Large intestine (tissue), 12 donors: ENCODE measurements at places on chromosomes 3 and 15.
A peak's percentile ranks its signal among the peaks of the same experiment; 100 is the strongest.

DNA sequence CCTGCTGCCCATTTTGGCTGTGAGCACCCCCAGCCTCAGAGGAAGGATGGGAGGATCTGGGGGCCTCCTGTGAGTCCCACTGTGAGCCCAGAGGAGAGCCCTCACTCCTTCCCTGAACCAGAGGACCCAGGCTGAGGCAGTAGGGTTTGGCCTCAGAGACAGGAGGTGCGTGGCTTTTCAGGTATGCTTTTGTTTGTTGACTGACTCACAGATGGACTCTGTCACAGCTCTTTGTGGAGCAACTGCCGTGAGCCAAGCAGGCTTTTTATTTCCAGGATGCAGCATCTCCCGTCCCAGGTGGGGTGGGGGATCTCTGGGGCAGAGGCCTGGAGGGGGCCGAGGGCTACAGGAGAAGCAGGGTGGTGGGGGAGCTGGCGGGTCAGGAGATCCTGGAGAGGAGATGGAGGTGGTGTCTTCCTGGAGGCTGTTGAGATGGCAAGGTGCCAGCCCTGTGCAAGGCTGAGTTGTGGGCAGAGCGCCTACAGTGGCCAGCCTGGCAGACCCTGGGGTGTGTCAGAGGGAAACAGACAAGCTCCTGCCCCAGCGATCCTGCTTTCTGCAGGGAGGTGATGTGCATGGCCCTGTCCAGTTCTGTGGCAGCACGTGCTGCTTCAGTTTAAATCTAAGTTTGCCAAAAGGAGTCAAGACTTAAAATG, 24.0 kb downstream of the PLXNA1 start:
- no peak for DNase-seq

DNA sequence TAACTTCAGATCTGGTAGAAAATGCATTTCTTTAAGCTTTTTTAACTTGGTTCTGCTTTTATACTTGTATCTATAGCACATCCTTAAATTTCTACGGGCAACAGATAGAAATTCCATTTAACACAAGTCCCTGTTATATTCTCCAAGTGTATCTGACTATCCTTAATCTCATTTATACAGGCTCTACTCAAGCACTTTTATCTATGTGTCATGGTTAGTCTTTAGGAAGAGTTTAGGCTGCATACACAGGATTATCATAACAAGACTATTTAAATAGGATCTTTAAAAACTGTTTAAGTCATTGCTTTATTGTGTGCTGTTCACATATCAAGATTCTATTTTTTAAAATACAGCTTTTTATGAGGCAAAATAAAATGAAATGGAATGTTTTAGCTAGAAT, 52.7 kb downstream of the SETD5 start:
- DNase-seq = no peak

GRCh38 chr3:193165431-193166120, 75.4 kb upstream of the PLAAT1 start:
- DNase-seq = no peak

DNA sequence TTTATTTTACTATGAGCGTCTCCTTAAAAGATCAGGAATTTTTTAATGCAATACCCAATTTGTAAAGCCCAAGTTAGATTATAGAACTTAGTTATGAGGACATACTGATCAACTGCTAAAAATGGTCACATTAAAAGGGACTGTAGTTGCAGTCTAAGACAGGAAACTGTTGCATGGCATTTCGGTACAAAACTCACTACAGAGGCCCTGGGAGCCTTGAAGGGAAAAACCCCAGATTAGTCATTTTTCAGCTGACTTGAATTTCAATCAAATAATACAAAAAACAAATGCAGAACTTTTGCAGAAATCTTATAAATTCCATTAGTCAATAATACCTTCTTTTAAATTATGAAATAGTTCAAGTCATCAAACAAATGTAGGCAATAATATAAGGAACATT, 6.9 kb upstream of the PTX3 start:
- no peak for DNase-seq

DNA sequence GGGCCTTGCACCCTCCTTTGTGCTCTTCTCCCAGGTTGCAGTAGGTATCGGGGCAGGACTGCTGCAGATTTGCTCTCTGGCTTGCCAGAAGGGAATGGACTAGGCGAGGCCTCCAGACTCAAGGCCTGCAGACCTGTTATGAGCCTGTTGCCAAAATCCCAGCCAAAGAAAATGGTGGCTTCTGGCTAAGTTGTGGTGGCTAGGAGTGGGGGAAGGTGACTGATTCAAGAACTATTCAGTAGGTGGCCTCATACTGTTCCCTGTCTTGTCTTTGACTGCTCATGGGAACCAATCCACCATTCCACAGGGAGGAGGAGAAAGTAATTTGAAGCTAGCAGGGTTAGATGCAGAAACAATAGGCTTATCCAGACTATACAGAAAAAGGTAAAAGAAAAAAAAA, 380.4 kb upstream of the PROK2 start:
- DNase-seq = no peak

- peak; percentile 33 for DNase-seq
These were observed 97.7 kb upstream of the ZBED2 start for GRCh38 chr3:111692593-111693552.

GRCh38 chr3:169813757-169814517, 1.2 kb upstream of the LRRC34 start:
- DNase-seq = peak; percentile 11

GRCh38 chr15:87863152-87863551, 393.4 kb downstream of the NTRK3 start:
- no peak for DNase-seq

DNA sequence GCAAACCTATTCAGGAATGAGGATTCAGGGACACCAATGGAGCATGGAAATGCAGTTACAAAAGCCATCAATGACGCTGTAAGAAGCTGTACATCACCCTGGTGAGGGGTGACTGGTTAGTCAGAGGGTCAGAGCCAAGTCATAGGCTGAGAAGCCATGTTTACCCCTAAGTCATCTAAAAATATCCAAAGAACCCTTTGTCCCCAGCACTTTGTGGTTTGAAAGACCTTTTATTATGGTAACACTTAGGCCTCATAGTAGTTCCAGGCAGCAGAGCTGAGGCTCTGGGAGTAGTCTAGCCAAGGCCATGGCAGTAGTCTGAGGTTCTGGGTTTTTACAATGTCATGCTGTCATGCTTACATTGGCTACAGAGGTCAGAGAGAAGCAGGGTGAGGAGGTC, 131.2 kb downstream of the CTNNB1 start:
- DNase-seq = no peak

GRCh38 chr15:100041127-100041828, 300.5 kb downstream of the ADAMTS17 start:
- no peak for DNase-seq

GRCh38 chr3:95468331-95468730, 1346.1 kb upstream of the EPHA6 start:
- DNase-seq = no peak

DNA sequence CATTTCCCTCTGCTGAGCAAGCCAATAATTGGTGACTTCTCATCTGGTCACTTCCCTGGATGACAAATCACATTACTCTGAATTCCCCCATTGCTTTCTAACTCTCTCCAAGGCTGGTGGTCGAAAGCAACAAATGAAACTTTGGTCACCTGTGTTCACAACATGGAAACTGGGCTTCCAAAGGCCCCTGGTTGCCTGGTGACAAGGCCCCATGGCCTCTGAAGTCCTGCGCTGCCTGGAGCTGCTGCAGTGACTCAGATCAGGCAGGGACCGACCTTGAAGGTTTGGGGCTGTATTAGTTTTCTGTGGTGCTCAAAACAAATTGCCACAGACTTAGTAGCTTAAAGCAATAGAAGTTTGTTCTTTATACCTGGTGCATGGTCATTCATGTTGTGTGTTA, 345.3 kb downstream of the WDR72 start:
- no peak for DNase-seq

GRCh38 chr15:42152196-42152920, 4.1 kb downstream of the PLA2G4F start:
- peak; percentile 8 for DNase-seq

GRCh38 chr3:126746395-126747177, 42.5 kb downstream of the CHCHD6 start:
- peak; percentile 18 for DNase-seq

DNA sequence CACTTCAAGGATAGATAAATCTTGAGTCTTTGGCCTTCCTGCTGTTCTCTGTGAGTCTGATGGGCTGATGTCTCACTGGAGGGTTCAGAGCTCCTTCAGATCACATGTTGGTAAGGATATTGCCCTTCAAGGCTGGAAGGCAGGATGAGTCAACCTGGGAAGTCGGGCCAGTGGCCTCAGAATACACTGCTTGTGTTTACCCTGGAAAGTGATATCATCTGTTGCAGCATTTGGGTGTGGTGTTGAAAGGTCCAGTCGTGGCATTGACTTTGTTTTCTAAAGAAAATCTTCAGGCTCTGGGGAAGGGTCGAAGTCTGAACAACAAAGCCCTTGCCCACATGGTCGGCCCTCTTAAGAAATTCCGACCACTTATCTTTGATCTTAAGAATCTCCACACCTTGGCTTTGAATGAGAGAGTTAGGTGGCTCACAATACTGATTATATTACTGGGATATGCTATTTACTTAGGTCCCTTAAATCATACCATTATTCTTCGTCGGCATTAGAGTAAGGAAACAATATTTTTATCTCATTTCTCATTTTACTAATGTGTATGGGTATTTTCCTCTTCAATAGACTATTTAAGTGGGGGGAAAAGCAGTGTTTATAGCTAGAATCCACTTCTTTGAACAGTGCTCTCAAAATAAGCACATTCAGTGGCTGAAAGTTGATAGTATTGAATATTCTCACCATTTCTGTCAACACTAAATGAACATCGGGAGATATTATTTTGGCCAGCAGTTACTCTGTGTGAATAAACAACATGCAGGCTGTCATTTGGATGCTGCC, 303.9 kb upstream of the RASGRP1 start:
- peak; percentile 96 for DNase-seq

DNA sequence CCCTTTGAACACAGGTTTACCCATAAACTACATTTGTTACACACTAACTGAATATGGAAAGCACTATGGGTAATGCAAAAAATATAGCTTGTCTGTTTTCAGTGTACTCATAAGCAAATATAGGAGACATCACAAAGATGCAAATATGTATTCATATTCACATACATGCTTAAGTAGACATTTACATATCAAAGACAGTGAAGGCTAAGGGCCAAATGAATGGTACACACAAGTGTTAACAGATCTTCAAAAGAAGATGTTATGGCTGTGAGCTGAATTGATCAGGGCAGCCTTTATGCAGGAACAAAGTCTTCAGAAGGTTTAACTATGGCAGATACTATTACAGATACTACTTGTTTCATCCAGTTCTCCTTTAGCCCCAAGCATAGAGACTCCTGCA, 384.1 kb downstream of the FHIT start:
- DNase-seq = no peak

DNA sequence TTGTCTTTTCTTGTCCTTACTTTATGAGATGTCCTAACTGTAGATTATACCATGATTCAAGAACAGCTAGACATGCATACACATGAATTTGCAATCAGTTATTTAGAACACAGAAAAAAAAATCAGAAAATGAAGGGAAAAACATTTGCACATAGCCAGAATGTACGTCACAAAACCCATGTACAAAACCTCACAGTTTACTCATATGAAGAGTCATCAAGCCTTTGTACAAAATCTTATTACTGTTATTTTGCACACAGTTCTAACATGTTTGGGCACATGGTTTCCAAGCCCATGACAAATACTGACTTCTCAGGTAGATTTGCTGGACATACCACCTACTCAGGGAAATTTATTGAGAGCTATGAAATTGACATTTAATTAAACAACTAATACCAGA, 48.2 kb downstream of the MAP3K13 start:
- DNase-seq = no peak

GRCh38 chr15:72365844-72366243, 10.0 kb downstream of the HEXA start:
- no peak for DNase-seq

- no peak for DNase-seq
These were observed 311.7 kb downstream of the SATB1 start for GRCh38 chr3:18113417-18113816.

DNA sequence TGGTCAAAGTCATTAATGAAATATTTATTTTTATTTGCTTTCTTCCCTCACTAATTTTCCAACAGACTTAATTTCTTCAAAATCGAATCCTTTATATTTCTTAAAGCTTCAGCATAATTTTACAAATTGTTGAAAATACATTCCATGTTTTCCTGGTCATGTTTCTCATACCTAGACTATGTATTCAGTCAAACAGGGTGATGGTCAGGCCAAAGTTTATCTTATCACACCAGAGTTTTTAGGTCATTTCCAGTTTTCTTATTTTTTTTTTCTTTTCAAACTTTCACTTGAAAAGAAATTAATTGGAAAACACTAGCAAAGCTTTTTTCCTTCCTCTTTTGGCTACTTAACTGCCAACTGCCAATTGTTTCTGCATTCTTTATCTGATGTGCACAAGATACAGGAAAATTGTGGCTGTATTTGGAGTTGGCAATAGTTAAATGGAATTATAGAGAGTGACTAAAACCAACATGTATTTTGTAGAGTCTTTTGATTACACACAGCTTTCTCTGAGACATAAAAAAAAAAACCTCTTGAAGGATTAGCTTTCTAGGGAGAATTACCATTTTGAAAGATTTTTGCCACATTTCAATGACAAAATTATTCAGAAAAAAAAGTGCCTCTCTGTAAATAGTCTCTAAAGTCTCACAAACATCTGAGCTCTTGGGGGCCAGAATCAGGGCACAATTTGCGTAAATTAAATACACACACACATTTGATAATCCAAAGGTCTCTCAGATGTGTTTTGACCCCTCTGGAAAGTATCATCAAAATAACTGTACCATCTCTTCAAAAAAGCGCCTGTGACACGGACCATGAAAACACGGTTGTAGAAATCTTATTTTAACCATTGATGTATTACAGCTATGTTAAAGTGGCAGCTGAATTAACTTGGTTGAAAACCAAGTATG, 603.2 kb upstream of the KCNMB2 start:
- DNase-seq = no peak

DNA sequence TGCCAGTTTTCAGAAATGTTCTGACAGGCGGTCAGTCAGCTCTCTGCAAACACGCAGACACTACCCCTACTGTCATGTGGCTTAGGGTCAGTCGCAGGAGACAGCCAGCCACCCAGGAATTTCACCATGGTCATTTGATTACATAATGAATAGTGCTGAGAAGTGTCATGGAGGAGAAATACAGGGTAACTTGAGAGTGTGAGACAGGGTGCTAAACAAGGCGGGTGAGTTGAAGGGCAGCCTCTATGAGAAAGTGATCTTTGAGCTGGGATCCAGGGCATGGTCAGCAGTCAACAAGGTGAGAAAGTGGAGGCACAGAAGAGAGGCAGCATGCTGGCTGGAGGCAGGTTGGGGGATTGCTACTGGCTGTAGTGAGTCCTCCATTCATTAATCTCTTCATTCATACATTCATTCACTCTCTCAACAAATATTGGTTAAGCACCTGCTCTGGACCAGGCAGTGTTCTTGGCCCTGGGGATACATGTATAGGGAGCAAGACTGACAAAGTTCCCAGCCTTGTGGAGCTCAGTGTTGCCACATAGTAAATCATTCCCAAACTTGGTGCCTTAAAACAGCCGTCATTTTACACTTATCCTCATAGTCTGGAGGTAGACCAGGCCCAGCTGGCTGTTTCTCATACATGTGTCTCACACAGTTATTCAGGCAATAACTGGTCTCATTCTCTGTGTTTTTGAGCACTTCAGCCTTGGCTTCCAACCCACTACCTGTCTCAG, 14.8 kb downstream of the PXYLP1 start:
- DNase-seq = no peak
